ENCODE measurements at places on chromosomes 5 and 9. TPM values are rescaled to one million over a fixed set of nuclear protein-coding genes. Genes with fewer than 3 reads are reported as not detected.

DNA sequence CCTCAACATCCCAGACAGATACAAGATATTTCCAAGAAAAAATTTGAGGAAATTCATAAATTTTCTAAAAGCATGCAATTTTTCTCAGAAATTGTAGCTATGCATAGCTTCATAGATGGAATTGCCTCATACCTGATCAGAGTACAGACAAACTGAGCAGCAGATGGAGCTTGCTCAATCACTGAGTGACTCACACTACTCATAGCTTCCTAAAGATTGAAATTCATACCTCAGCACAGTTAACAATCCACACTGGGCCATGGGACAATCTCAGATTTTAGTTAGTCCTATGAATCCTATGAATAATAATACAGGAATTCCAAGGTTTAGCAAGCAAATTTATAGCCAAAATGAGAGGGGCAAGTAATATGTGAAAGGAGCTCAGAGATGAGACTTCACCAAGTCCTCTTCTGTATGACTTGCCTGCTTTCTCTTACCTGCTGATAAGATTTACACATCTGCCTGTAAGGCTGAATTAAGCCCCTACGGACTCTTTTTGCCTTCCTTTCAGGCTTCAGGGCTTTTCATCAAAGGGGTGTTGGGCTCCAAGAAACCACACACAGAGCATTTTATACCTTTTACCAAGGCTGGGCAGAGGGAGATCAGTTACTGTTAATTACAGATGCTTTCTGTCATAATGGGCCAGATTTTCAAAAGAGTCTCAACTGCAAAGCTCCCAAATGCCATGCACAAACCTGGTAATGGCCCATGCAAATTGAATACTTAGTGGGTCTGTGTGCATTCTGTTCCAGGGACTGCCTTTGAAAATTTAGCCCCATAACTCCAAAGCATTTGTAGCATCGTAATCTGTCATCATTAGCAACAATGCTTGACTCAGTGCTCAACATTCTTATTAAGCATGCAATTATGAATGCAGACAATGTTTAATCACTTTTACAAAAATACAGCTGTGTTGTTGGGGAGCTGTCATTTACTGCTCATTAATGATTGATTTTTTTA, 439.3 kb downstream of the DTWD2 start:
- DNase-seq = no peak

DNA sequence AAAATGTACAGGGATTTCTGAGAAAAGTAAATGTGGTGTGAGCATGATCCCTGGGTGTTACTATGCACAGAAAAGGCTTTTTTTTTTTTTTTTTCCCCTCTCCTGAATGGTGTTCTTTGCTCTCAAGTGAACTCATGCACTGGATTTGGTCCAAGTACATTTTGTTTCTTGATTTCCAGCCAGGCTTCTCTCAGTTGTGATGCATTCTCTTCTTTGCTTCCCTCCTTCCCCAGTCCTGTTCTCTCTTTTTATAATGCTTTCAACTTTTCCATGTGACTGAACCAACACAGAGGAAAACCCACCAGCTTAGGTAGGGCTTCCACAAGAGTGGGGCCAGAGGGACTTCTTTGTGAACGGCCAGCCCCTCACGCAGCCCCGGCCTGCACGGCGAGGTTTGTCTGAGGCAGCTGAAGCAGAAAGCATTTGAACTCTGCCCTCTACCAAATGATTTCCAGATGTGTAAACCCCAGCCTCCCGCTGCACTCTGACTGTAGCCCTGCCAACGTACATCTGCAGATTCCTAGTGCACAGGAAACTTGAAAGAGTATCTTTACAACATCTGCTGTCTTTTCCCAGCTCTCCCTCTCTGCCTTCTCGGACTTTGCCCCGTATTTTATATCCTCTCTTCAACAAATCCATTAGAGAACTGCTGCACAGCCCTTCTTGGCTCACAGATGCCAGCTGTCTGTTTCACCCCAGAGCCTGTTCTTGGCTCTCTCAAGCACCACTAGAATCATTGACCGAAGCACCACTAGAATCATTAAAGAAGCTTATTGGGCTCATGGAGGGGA, 71.8 kb upstream of the CD180 start:
- DNase-seq = peak; percentile 75

DNA sequence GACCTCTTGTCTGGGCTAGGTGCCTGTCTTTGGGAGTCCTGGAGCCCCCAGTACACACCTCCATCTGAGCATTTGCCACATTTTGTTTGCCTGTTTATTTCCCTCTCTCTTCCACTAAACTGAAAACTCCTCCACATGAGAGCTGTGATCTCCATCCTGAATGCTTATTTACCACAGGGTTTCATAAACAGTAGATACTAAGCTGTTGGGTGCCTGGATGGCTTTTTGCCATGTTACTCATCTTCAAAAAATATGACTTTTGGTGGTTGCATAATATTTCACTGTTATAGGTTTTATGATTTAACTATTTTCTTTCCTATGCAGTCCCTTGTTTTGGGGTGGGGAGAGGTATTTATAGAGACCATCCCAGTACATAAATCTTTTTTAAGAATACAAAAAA, 99.6 kb downstream of the APBA1 start:
- no peak for DNase-seq

GRCh38 chr5:10760921-10761184, 181 bp downstream of the DAP start:
- DNase-seq = no peak

DNA sequence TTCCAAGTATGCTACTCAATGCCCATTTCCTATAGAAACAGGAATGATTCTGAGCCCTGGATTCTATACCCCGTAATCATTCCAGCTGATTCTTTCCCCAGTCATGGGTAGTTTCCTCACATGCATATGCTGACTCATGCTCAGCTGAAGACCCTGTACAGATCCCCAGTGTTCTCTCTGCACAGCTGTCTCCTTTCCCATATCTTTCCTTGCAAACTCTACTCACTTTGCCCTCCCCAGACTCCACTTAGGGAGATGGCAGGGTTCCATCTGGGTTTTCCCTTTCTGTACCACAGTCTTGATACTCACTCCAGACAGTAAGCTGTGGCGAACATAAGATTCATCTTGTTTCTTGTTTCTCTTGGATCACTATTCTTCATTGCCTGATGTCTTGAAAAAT, 357.6 kb downstream of the RAB3C start:
- DNase-seq = no peak

DNA sequence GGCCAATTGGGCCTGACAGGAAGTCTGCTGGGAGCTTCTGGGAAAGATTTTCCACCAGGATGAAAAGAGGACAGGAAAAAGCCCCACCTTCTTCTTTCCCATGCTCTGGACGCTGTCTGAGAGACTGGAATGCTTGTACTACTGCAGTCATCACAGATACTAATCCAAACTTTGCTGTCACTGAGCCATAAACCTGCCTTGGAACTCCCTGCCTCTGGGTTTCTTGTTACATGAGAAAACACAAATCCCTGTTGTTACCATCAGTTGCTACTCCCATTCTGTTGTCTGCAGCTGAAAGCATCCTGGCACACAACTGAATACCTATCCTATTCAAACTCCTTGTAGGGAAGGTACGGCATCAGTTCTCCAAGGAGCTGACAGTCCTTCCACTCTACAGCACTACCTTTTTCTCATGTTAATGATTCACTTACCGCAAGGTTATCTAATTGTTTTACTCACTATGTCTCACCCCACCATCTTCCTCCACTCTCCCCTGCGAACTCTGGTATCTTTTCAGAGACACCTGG, 167.5 kb downstream of the CDK5RAP2 start:
- DNase-seq = no peak

GRCh38 chr9:1794547-1795270, 220.4 kb upstream of the SMARCA2 start:
- no peak for DNase-seq

GRCh38 chr9:4927701-4928100, 57.4 kb upstream of the JAK2 start:
- DNase-seq = no peak

DNA sequence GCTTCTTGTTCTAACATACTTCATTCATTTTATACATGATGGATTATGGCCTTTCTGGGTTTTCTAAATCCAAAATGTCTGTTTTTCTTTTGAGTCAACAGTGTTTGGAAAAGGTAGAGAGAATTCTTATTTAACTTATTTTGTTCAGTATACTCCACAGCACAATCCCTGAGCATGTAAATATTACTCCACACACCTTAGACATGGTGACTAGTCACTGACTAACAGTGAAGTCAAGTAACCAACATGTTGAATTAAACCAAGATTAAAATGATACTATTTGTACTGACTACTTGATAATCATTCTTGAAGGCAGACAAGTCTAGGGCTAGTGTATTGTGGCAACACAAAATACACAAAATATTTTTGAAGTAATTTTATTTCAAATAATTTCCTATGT, 55.0 kb downstream of the HAPLN1 start:
- DNase-seq = no peak

DNA sequence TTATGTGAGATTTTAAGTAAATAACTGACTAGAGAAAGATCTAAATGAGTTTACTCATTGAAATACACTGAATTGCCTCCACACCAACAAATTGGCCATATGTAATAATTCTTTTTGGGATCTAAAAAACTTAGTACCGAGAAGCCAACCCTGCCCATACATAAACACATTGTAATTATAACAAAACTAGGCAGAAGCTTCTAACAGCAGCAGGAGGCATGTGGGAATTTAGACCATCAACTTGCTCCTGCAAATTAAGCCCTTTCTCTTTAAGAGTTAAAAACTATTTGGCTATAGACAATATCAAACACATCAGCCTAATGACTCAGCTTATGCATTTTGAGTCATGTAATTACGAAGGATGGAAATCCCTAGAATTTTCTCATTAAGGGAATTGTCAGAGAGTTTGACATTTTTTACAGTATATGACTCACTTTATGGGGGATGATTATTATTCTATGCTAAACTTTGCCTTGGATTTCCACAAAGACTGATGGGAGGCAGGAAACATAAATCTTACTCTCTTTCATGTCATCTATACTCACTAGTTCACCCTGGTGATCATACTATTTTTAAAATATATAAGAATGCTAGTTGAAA, 1.0 kb downstream of the IL7R start:
- no peak for DNase-seq

GRCh38 chr9:98974994-98975712, 31.4 kb downstream of the COL15A1 start:
- DNase-seq = peak; percentile 89

GRCh38 chr5:386432-387341, 56.3 kb upstream of the EXOC3 start:
- DNase-seq = peak; percentile 4

GRCh38 chr5:137281201-137281600, 217.9 kb downstream of the SPOCK1 start:
- no peak for DNase-seq

GRCh38 chr9:7403839-7404487, 395.6 kb downstream of the DMAC1 start:
- DNase-seq = no peak

DNA sequence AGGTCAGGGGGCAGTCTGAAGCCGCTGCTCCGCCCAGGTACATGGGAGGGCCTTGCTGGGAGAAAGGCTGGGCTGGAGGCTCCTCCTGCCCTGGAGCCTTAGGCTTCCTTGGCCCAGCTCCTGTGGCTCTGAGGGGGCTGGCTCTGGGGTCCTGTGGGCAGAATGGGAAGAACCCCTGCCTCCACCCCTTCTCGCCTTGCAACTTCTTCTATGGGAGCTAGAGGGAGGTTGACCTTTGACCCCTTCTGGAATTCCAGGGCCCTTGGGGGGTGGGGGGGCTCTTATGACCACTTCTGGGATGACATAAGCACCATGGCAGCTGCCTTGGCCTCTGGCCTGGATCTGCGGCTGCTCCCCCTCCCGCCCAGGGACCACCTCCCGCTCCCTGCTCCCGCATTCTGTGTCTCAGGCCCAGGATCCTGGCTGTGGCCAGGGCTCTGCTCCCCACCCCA, 32.2 kb downstream of the IER5L start:
- peak; percentile 86 for DNase-seq

DNA sequence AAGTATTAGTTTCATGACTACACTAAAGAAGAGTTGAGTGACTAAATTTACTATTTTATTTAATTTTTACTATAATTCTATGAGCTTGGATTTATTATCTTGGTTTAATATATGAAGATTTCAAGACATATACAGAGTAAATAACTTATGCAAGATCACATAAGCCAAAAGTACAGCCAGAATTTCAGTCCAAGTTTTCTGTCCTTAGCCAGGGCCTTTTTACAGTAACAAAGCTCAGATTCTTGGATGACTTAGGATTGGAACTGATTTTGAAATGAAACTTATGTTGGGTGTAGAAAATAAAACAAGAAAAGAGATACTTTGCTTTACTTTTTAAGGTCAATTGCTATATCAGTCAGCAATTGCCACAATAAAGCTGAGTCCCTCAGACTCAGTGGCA, 170.3 kb downstream of the MARCHF11 start:
- DNase-seq = no peak

DNA sequence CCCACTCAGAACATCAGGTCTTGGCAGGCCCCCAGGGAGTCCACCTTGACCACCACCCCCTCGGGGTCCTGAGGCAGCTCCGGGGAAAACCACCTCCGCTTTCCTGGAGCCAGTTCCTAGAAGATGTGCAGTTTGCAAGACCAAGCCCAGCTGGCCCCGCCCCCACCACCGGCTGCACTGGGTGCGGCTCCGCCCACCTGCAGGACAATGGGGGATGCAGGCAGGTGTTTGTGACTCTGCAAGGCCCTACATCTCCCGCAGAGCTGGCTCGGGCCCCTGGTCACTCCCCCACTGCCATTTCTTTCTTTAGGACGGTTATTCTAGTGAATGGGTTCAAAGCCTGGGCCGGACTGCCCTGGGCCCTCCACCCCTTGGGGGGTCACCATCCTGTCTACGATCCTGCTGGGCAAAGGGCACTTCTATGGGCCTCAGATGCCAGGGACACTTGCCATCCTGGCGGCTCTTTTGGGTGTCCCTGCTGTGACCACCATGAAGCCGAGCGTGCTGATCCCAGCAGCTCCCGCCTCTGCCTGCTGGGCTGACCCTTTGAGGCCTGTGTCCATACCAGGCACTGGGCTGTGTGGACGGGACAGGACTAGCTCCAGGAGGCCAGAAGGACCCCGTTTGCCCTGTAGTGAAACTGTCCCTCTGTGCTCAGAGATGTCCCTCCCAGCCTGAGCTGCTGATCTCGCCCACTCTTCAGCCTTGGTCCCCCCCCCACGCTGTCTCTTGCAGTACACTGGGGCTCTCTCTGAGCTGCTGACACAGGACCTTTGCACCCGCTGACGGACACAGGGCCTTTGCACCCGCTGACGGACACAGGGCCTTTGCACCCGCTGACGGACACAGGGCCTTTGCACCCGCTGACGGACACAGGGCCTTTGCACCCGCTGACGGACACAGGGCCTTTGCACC, 5.9 kb upstream of the NACC2 start:
- no peak for DNase-seq

DNA sequence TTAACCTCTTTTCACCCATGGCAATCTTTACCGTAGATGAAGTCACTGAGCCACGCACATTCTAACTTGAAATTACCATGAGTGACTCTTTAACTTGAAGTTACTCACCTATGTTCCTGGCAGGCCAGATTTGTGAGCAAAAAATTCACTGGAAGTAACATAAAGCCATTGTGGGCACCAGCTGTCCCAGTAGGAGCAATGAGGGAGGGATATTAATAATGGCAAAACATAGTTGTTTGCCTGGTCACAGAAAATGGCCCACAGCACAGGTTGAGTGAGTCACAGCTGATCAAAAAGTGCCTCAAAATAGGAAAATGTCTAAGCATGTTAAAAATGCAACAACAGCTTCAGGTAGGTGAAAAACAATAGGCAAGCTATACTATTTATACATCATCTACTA, 146.6 kb downstream of the EFNA5 start:
- DNase-seq = no peak

The PCDHA5 gene
- 1.4 TPM for total RNA-seq

The CER1 gene
- not detected for total RNA-seq

The TTC23L gene
- 1.4 TPM for total RNA-seq

The C9orf57 gene
- total RNA-seq = not detected

The RCL1 gene
- total RNA-seq = 32.7 TPM
